ENCODE measurements at places on chromosomes 7 and 10.

GRCh38 chr7:91556956-91557650 lies 292.9 kb downstream of the FZD1 start:
- peak; percentile 90 for DNase-seq

DNA sequence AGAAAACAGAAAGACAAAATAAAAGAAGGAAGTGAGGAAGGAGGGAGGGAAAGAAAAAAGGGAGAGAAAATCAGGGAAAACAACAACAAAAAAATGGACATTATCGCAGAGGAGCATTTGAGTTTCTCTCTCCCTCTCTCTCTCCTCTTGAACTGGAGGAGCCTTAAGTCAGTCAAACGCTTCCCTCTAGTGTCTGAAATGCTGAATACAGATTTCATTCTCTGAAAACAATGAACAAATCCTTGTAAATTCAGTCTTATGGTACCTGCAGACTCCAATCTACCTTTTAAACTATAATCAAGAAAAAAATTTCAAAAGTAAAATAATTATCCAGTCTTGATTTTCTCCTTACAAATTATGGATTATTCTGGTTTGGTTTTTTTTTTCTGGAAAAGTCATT lies 89.2 kb upstream of the PFKP start:
- peak; percentile 66 for DNase-seq

DNA sequence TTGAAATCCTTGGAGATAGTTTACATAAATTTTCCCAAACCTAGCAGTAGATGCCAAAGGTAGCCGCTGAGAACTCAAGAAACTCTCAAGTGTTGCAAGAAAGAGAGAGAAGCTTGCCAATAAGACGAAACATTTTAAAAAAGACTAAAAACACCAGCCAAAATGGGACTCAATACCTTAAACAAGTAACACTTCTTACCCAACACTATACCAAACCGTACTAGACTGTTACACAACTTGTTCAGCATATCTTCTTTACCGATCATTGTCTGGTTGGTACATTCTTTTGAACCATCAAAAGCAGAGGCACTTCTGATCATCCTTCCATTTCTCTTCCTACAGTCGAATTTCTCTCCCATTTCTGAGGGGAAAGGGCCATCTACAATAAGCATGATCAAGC lies 4.8 kb upstream of the PTPN12 start:
- DNase-seq = no peak

DNA sequence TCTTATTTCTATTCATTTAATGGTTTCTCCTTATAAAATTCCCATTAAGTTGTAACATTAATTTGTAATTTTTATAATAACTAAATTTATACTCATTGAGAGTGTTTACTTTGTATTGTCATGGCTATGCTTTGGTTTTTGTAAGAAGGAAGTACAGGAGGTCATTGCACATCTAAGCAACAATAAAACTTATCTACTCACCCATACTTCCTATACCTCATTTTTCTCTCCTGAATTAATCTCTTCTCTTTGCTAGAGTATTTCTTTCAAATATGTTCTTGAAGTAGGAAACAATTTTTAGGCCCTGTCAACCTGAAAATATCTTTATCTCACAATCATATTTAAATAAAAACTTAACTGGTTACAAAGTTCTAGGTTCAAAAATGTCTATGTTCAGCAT lies 95.4 kb upstream of the WDR11 start:
- DNase-seq = no peak

GRCh38 chr7:108375668-108376067 lies 80.6 kb downstream of the NRCAM start:
- DNase-seq = no peak

DNA sequence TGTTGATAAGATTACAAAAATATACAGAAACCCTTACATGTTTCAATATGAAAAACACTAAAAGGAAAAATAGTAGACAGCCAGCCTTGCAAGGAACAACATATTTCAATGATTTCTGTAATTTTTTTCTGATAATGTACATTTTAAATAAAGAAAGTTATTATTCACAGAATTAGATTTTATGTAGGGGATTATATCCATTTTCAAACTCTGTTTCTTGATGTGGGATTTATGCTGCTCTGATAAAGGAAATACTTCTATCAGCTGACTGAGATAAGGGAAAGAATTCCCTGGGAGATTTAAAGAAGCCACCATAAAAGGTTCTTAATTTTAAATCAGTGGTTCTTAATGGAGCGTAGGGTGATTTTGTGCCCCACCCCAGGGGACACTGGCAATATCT lies 180.4 kb downstream of the ADAM12 start:
- no peak for DNase-seq

DNA sequence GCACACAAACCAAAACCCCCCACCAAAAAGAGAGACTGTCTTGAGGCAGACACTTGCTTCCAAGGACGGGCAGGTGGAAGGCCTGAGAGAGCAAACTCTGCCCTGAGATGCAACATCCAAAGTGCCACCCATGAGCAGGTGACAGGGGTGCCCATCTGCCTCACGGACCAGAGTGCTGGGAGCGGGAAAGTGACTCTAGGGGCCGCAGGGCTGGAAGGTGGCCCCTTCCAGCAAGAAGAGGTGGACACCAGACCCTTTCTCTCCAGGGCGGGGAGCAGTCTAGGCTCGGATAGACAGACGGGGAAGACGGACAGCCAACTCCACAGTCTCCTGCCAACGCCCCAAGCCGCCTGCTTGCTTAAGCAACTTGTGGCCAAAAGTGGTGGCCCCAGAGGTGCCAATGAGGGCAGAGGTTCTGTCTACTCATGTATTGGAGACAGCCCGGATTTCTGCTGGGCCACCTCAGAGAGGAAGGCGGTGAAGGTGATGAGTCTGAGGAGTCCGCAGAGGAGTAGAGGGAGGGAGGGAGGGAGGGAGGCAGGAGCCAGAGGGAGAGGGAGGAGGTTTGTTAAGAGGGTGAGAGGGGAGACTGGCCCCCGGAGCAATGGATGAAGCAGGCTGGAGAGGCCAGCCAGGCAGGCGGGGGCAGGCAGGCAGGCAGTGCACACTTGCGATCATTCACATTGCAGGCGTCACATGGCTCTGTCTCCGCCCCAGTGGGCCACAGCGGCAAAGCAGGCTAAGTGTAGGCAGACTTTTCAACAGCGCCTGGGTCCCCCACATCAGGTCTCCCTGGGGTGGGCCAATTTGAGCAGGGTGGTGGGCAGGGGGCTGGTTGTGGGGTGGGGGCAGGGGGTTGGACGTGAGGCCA lies 65.6 kb downstream of the SLC29A4 start:
- no peak for DNase-seq

DNA sequence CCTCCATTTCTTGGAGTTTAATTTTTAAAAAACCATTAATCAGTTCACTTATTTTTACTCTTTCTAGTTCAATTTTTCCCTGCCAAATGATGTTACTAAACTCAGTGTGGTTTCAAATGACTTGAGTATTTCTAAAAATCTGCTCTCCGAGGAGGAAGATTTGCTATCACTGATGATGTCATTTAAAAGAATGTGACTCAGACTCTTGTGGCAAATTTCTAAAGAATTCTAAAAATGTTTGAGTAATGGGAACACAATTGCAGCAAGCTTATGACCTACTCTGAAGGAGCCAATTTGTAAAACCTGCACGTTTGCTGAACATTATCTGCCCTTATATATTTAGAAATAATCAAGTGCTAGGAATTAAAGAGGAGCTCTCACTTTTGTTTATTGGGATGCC lies 88.6 kb downstream of the SPAG6 start:
- DNase-seq = peak; percentile 87

DNA sequence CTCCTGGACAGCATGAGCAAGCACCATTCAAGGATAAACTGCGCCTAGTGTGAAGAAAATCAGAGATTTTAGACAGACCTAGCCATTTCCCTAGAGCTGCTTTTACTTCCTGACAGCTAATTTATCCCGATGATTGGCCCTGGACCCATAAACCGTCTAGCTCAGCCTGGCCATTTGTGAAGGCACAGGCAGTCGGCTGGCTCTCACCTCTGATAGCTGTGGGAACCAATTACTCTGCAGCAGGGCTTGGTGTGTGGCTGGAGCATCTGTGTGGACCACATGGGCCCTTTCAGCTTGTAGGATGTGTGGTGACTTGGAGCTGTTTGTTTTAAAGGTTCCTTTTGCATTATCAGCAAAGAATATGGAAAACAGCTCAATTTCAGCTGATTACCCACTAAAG lies 111.1 kb upstream of the NPY start:
- DNase-seq = no peak

- DNase-seq = no peak
These were observed at the start of gene CACNB2 for GRCh38 chr10:18140149-18140956. Gene CACNB2 (plus strand): TSS chr10:18140424.

DNA sequence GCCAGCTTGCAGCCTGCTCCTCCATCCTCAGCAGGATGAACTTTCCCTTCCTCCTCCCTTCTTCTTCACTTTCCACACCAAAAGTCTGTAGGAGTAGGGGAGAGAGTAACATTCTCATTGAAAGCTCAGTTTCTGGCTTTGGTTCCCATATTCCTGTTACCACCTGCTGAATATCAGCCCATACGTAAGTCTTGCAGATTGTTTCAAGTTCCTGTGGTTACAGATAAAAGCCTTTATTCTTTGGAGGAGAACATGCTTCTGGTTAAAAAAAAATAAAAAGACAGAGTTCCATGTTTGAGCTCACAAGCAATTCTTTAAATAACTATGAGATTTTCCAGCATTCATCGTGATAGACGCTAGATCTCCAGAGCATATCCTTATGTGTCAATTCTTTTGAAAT lies 637.3 kb downstream of the SUGCT start:
- DNase-seq = no peak
